ENCODE measurements at places on chromosomes 4 and X. TPM values are rescaled to one million over a fixed set of nuclear protein-coding genes. Genes with fewer than 3 reads are reported as not detected.

Gene RHOXF2
- total RNA-seq, result not detected

Gene EDA2R
- 1.3 TPM for total RNA-seq

Gene TMPRSS11A
- total RNA-seq, result not detected

Gene S100G
- total RNA-seq, result not detected

Gene CSAG3
- not detected for total RNA-seq

Gene ARX
- 14.4 TPM for total RNA-seq

Gene MAGEA10
- not detected for total RNA-seq

Gene FAM199X
- total RNA-seq, result 64.8 TPM

Gene TMEM35A
- 67.3 TPM for total RNA-seq

Gene SPOCK3
- 10.3 TPM for total RNA-seq

Gene CCKAR
- 0.31 TPM for total RNA-seq

Gene ADAM29
- 0.63 TPM for total RNA-seq

Gene FGB
- not detected for total RNA-seq

Gene MAOB
- total RNA-seq, result 1.9 TPM

Gene SSX2
- total RNA-seq, result not detected

Gene HTATSF1
- total RNA-seq, result 77.6 TPM

Gene FAM184B
- total RNA-seq, result 3.1 TPM

Gene TEX13D
- total RNA-seq, result not detected

Gene CT45A10
- not detected for total RNA-seq

Gene NAA15
- 59.5 TPM for total RNA-seq

Gene BCLAF3
- total RNA-seq, result 68.2 TPM

Gene PF4V1
- total RNA-seq, result not detected

Gene ZIC3
- 1.9 TPM for total RNA-seq

Gene AADAT
- total RNA-seq, result 32.9 TPM

Gene ALAS2
- 16.0 TPM for total RNA-seq

Gene HUWE1
- total RNA-seq, result 182 TPM

Gene HMGB2
- total RNA-seq, result 31.6 TPM

Gene CYSLTR1
- total RNA-seq, result 0.63 TPM

Gene INPP4B
- 5.9 TPM for total RNA-seq

Gene PNMA3
- total RNA-seq, result 15.0 TPM

Measured in parietal lobe (tissue), 2 donors.